ENCODE measurements at places on chromosomes 7 and 10.

GRCh38 chr7:41825927-41826480 lies 123.1 kb upstream of the INHBA start:
- no peak for DNase-seq

- DNase-seq: no peak
Observed at GRCh38 chr10:113924186-113924585, 69.7 kb downstream of the NHLRC2 start.

DNA sequence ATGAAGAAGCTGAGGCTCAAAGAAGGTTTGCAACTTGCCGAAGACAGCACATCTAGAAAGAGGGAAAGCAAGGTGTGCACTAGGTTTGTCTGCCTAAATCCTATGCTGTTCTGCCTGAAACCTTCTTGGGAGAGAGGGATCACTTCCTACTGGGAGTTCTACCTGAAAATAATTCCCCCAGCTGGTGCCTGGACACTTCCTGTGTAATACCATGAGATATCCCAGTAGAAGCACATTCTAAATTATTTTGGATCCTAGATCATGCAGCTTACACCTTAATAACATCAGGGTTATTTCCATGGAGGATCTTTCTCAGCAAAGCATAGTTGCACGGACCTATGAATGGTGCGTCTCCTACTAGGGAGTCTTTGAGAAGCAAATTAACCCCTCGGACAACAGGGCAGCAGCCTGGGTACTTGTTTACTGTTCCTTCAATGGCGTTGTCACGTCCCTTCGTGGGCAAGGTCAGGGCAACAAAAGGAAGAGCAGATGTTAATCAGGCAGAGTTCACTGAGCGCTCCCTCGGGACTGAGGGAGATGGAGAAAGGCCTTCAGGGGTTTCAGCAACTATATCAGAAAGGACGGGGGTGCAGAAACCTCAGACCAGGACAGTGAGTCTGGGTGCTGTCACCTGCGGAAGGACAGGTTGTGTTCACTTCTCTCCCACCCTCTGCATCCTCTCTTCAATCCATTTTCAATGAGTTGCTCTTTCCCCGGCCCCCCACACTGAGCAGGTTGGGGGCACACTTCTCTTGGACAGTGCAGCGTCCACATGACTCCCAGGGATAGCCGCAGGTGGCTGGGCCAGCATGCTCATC lies 44.0 kb downstream of the OAT start:
- no peak for DNase-seq

GRCh38 chr7:14626076-14626475 lies 276.5 kb downstream of the DGKB start:
- DNase-seq: no peak

DNA sequence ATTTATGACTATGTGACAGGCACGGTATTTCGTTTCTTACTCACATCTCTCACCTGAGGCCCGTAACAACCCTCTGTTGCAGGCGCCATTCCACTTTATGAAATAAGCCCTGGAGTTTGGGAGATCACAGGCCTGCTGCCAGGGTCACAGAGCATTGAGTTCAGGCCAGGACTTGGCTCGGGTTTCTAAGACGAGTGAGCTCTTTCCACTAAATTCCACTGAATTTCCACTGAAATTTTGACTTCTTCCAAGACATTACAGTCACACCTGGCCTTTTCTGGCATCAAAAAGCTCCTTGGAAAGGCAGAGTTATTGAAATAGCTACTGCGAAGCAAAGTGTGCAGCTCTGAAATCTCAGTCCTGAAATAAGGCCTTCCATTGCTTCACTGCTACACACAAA lies 282.8 kb upstream of the MGMT start:
- DNase-seq: no peak

DNA sequence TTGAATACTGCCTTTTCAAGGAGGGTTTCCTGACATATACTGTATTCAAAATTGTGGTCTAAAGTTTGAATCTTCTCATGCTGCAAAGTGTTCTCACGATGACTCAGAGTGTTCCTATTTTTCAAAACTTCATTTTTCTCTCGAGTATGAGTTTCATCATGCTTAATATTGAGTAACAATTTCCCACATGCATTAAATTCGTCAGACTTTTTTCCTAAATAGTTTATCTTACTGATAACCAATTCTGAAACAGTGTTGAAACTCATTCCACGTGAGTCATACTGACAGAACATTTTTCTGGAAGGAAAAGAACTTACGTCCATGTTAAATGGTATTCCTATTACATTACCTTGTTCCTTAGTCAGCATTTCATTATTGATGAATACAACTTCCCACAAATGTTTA lies 44.1 kb downstream of the ZNF33B start:
- no peak for DNase-seq

GRCh38 chr7:79182283-79182682 lies 271.2 kb downstream of the MAGI2 start:
- no peak for DNase-seq
